ENCODE measurements at places on chromosomes 5 and 9.

- peak; percentile 64 for DNase-seq
Observed at GRCh38 chr9:98323051-98323830, 67.8 kb upstream of the TBC1D2 start.

GRCh38 chr9:137088121-137088520, 1.3 kb downstream of the MAN1B1 start:
- DNase-seq = no peak

- DNase-seq = no peak
Observed at GRCh38 chr9:71797266-71797665, 29.0 kb upstream of the CEMIP2 start.

GRCh38 chr5:17282283-17283120, 65.1 kb downstream of the BASP1 start:
- DNase-seq = no peak

GRCh38 chr5:146595088-146595487, 79.1 kb upstream of the GPR151 start:
- DNase-seq = no peak

DNA sequence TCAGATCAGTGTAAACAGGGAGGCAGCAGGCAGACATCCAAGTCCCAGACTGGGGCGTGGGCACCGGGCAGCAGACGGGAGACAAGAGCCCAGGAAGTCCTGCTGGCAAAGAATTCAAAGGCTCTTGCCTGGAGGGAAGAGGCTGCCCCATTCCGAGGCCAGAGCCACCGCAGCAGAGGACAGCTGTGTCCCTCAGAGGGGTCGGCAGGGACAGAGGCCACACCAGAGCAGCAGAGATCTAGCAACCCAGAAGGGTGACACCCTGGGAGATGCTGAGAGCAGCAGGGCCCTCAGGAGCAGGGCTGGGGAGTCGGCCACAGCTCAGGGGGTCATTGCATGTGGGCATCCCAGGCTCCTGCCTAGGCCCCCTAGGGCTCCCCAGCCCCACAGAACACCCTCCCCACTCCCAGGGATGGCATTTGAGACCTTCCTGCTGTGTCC, 29.1 kb downstream of the ADAMTS2 start:
- peak; percentile 80 for DNase-seq

DNA sequence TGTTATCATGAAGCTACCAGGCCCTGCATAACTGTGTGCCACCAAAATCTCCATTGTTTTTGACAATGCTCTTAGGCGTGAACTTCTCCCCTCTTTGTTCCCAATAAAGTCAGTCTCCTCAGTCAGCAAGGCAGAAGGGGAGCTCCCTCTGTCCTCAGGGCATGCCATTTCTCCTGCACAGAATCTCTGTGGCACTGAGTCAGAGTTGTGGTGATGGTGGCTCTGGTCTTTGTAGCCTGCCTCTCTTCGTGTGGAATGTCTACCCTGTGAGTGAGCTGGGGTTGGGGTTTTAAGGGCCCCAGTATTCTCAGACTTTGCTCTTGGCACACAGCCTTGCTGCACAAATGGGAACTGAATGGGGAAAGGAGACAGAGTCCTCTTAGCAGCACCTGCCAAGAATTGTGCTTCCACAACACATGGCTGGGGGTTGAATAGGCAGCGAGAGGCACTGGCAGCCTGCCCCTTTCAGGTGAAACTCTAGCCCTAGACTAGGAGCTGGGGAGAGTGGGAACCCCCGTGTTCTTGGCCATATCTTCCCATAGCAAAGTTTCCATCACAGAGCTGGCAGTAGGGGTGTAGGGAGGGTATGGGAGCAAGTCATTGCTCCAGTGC, 146.6 kb downstream of the SH3GL2 start:
- no peak for DNase-seq

GRCh38 chr5:146877178-146877681, 1.3 kb downstream of the PPP2R2B start:
- no peak for DNase-seq

GRCh38 chr9:98597236-98597771, 111.4 kb downstream of the GABBR2 start:
- peak; percentile 29 for DNase-seq

- DNase-seq = no peak
Observed at GRCh38 chr9:113632776-113633590, 169.5 kb downstream of the RGS3 start.

All from lower leg skin (tissue), 4 donors.